ENCODE measurements at places on chromosomes 16 and 17.

DNA sequence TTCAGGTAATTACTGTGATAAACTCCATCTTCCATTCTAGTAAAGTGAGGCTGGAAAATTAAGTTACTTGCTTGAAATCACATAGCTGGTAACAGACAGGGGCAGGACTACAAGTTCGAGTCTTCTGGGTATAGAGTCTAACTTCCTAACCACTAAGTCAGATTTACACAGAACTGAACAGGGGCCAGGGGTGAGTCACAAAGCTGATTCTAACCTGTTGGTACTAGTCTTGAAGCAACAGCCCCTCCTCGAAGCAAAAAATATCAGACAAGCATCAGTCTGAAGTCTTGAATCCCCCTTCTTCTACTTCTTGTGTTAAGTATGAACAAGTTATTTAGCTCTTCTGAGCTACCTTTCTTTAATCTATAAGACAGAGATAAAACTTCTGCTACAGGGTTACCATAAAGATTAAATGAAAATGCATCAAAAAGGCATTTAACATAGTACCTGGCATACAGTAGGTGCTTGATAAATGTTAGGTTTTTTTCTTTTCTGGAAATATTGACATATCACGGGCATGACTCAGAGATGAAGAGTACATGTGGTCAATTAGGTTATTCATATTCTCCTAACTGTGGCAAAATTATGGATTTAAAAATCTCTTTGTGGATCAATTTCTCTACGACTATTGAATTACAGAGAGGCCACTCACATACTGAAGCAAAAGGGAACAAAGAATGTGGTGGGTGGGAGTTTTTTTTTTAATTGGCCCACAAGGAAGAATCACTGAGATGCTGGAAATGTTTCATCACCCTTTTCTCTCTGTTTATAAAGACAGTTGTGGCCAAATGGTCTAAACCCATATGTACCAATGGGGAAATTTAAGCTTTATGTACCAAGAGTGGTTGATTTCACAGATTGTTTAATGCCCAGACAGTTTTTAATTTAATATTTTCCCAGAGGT is 266.9 kb upstream of the DYNLRB2 start:
- DNase-seq: no peak

- DNase-seq: no peak
Observed at GRCh38 chr17:7502987-7503386, 18.8 kb downstream of the POLR2A start.

DNA sequence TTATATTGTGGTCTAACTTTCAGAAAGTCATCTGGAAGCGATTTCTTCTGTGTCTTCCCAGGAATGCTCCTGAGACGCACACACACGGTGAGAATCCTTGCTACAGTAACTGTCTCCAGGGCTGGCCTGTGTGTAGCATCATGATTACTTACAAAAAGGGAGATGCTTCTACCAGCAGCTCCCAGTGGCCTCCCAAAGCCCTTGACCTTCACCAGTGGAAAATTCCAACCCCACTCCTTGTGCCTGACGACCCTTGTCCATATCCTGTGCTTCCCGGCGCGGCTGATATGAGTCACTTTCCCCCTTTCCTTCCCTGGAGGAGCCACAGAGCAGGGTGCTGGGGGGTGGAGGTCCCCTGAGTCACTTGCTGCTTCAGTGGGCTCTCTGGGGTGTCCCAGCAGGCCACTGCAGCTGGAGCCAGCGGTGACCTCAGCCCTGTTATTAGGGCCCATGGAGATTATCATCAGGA is 22.1 kb upstream of the NAT9 start:
- DNase-seq: no peak

GRCh38 chr17:2591040-2591640 is 2.3 kb upstream of the PAFAH1B1 start:
- DNase-seq: no peak

DNA sequence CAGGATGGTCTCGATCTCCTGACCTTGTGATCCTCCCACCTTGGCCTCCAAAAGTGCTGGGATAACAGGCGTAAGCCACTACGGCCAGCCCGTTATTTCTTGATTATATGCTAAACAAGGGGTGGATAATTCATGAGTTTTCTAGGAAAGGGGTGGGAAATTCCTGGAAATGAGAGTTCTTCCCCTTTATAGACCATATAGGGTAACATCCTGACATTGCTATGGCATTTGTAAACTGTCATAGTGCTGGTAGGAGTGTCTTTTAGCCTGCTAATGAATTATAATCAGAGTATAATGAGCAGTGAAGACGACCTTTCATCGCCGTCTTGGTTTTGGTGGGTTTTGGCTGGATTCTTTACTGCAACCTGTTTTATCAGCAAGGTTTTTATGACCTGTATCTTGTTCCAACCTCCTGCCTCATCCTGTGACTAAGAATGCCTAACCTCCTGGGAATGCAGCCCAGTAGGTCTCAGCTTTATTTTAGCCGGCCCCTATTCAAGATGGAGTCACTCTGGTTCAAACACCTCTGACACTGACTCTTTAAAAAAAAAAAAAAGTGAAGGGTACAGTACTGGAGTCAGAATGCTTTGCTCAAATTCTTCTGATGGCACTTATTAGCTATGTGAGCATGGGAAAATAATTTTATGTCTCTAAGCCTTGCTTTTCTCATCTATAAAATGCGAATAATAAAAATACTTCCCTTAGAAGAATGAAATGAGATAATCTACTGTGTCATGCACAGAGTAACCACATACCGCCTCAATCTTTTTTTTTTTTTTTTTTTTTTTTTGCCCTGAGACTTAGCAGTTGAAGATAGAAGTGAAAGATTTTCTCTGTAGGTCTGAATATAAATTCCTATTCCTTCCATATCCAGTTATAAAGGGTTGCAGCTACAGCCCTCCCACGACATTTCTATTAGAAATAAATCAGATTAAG is 5.1 kb upstream of the CALCOCO2 start:
- no peak for DNase-seq

GRCh38 chr16:23679274-23679985 is 741 bp downstream of the PLK1 start:
- DNase-seq: no peak

GRCh38 chr17:80380555-80381002 is 34.4 kb upstream of the ENDOV start:
- DNase-seq: no peak

GRCh38 chr16:73265124-73265837 is 217.4 kb upstream of the ZFHX3 start:
- no peak for DNase-seq

- no peak for DNase-seq
Observed at GRCh38 chr16:89155851-89156739, 15.5 kb upstream of the CDH15 start.

DNA sequence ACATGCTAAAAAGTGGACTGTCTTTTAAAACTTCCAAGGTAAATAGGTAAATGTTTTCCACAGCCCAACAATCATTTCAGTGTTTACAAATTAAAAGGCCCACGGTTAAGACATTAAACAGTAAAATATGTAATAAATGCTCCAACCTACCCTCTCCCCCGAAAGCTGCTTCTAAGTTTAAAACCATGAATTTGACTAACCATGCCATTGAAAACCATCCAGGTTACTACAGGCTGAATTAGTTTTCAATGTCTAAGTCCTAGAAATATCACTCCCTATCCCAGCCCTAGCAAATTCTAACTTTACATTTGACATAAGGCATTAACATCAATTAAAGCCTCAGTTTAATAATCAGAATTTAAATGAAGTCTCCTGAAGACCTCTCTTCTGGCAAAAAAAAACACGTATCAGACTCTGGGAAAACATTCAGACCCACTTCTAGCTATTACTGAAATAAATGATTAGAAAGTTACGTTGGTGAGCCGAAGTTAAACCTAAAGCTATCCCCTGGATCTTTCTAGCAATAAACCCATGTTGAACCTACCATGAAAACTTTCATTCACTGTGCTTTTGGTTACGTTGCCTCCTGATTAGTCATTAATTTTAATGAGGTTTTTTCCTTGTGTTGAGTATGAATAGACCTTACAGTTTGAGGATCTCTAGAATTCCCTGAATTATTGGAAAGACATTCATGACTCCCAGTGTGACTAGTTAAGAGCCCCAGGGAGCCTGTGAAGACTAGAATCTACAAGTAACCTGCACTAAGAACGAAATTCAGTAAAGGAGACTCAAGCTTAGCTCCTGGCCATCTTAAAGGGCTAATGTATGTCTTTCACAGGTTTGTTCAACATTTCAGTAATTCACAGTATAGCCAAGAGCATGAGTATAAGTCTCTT is 1.7 kb upstream of the POLG2 start:
- DNase-seq: no peak

- no peak for DNase-seq
Observed at GRCh38 chr16:74560912-74561311, 46.0 kb downstream of the GLG1 start.

- peak; percentile 37 for DNase-seq
Observed at GRCh38 chr17:41340934-41341861, 9.4 kb downstream of the KRT33A start.

DNA sequence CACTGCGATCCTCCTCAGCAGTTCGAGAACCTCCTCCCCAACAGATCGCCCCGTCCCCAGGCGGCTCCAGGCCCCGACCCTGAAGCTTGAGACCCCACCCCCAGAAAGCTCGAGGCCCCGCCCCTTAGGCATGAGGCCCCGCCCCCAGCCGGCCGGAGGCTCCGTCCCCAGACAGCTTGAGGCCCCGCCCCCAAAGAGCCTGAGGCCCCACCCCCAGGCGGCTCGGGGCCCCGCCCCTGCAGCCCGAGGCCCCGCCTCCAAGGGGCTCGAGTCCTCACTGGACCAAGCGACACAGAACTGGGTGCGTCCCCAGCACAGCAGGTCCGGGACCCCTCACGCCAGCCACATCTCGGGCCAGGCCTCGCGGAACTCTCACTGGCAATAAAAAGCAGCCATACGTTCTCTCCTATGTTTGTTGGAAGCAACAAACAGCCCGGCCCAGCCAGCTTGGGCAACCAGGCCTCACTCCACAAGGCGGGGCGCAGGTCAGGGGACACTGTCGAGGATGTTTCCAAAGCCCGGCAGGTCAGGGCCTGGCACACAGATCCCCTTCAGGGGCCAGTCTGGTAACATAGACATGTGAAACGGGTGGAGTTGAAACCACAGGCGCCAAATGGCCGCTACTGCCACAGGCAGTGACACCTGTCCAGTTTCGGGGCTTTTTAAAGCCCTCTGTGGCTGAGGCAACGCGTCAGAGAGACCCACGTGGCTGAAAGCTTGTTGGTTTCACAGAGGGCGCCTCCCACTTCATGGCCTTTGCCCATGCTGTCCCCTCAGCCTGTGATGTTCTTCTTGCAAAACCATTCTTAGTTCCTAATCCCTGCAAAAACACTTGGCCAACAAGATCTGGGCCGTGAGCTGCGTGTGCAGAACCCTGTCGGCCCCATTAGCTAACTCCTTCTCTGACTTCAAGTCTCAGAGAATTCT is 224.2 kb downstream of the PARN start:
- no peak for DNase-seq

DNA sequence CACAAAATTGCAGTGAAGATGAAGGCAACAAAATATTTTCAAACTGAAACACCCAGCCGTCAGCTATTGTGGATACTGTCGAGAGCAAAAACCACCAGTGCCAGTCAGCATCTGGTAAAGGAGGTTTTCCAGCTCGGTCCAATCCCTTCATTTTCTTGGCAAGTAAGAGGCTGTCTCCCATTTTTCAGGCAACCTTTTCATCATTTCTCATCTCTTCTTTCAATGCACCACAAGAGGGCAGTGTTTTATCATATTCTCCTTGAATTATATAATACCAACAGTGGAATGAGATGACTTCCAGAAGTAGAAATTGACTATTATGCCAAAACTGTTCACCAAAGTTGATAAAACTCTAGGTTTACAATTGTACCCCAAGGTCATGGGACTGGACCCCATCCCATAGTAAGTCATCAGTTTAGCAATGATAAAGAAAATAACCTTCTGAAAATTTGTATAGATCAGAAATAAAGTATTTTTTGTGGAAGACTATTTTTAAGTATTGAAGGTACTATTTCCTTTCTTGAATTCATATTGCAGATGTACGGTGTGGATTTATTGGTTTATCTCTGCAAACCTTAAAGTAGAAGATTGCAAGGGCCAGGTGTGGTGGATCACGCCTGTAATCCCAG is 16.8 kb downstream of the NQO1 start:
- no peak for DNase-seq

DNA sequence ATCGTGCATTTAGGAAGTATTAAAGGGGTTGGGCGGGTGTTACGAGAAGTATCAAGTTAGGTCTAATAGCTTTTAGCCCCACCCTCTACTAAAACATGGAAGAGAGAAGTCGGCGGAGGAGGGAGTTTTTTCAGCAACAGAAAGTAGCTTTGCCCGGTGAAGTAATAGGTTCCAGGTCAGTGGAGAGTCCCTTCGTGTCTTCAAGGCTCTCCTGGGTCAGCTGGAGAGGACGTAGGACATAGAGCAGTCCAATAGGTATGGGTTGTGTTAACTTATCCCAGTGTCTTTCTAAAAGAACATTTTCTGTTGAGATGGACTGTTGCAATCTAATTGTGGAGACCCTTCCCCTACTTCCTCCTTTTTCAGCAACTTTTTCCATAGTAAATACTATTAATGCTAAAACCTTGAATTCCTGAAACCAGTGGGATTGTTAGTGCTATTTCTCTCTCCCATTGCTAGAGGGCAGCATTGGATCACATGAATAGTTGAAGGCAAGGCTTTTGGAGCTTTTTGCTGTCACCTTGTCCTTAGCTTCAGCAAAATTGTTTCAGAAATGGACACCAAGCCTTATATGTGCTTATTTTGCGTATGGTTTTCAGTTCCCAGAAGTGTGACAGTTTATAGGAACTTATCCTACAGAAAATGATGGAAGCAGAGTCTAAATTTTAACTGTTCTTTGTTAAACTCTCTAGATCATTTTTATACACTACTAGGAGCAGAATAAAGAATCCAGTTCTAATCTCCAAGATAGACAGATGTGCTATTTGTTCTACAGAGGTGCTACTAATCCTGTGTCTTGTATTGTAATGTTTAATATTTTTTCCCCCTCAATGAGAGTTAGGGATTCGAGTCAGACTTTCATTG is 38.4 kb downstream of the UTP18 start:
- no peak for DNase-seq

GRCh38 chr17:71168053-71168741 is 952.6 kb upstream of the SOX9 start:
- DNase-seq: no peak

- DNase-seq: no peak
Observed at GRCh38 chr16:12062343-12063003, 85.9 kb downstream of the SNX29 start.

DNA sequence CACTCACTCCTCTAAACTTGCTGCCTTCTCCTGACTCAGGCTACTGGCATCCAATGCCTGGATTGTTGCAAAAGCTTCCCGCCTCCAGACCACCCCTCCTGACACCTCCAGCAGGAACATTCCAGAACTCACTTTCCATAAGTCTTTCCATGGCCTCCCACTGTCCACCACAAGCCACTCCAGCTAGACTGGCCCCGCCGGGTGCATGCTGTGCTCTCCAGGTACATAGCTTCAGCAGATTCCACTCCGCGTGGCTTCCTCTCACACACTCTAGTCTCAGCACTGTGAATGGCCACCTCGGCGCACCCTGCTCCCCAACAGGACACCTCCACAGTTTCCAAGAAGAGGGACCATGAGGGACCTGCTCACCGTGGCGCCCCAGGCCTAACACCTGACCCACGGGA is 25.9 kb upstream of the FAAP100 start:
- DNase-seq: no peak

DNA sequence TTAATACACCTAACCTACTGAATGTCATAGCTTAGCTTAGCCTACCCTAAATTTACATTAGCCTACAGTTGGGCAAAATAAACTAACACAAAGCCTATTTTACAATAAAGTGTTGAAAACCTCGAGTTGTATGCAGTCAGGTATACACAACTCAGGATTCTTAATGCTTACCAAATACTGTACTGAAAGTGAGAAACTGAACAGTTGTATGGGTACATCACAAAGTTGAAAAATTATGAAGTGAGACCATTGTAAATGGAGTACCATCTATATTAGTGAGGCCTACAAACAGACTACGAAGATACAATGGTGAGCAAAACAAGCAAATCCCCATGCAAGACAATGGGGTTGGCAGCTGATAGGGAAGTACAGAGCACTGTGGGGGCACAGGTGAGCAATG is 79.7 kb downstream of the VAT1L start:
- no peak for DNase-seq
